ENCODE measurements at places on chromosomes 7 and 10.

DNA sequence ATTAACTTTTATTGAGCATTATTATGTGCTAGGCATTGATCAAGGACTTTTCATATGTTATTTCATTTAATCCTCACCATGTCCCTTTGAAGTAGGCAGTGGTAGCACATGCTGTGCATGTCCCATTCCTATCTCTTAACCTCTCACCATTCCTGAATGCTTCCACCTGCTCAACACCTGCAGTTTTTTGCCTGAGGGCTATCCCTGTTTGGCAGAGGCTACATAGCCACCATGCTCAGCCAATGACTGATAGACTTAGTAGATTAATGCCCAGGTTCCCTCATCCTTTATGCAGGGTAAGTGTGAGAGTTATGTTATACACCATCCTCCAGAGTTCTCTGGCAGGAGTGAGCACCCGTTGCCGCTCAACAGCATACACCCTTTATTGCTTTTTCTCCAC is 387.8 kb downstream of the BBS9 start:
- DNase-seq: no peak

- DNase-seq: peak; percentile 90
Measured at GRCh38 chr10:18610517-18610916, 40.9 kb downstream of the NSUN6 start.

DNA sequence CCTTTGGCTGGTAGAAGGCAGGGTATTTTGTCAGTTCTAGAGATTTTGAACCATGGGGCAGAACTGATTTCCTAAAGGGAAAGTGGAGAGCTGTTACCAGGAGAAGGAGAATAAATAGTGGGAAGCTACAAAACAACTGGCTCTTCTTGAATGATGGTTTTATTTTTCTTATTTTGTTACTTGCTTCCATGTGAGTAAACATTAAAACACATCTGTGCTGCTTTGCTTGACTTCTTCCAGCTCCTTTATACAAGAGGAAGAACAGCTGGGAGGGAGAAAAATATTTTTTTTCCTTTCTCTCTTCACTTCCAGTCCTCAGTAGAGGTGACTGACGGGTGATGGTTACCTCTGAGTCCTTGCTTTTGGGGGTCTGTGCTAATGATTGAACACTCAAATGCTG is 30.0 kb upstream of the SYPL1 start:
- DNase-seq: no peak

- no peak for DNase-seq
Measured at GRCh38 chr10:21417172-21417712, 108.2 kb downstream of the SKIDA1 start.

DNA sequence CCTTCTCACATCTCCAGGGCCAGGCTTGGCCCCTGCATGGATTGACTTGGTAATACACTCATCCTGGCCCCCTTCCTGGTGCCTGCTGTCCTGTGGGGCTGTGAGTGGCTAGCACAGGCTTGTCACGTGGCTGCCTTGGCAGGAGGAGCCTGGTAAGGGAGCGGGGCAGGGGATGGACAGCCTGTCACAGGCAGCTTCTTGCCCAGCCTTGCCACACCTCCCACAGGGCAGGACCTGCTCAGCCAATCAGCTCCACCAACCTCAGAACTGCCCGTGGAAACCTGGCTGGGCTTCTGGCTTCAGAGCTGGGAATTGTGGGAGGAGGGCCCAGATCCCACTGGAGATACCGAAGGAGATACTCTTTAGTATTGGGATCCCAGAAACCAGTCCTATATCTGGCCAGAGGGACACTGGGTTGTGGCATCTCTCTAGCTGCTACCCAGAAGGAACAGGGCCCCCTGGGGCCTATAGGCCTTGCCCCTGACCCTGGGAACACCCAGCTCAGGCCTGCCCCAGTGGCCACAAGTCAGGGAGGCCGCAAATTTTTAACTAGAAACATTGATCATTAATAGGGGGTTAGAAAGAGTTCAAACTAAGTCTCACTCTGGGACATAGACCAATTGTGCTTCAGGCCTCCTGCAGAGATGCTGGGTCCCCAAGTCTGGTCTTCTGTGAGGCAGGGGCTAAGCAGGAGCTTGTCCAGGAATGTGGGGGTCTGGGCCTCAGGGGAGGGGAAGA is at the start of gene HOGA1:
Gene HOGA1, plus strand, starts transcription at position 330 of the 738 bp plus-strand sequence. Its CDS starts 315 bp downstream, at position 645.
- peak; percentile 60 for DNase-seq

DNA sequence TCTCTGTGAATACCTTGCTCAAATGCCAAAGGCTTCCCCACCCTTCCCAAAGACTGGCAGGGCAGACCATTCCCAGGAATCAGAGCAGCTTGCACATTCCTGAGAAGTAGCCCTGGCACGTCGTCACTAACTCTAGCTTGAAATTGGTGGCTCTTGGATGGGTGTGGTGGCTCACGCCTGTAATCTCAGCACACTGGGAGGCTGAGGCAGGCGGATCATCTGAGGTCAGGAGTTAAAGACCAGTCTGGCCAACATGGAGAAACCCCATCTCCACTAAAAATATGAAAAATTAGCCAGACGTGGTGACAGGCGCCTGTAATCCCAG is 108.2 kb upstream of the MPP7 start:
- DNase-seq: no peak

GRCh38 chr10:76892766-76893479 is 744.7 kb downstream of the KCNMA1 start:
- no peak for DNase-seq
